ENCODE measurements at places on chromosomes 5 and 9.

DNA sequence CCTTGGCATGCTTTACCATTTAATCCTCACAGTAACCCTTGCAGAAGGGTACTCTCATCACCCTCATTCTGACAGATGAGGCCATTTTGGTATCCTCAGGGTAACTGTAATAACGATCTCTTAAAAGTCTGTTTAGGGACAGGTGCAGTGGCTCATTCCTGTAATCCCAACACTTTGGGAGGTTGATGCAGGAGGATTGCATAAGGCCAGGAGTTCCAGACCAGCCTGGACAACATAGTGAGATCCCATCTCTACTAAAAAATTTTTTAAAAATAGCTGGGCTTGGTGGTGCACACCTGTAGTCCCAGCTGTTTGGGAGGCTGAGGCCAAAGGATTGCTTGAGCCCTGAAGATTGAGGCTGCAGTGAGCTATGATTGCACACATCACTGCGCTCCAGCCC lies 31.8 kb downstream of the CSF1R start:
- no peak for DNase-seq

- no peak for DNase-seq
Measured at GRCh38 chr5:55421074-55421529, 113.3 kb downstream of the MTREX start.

DNA sequence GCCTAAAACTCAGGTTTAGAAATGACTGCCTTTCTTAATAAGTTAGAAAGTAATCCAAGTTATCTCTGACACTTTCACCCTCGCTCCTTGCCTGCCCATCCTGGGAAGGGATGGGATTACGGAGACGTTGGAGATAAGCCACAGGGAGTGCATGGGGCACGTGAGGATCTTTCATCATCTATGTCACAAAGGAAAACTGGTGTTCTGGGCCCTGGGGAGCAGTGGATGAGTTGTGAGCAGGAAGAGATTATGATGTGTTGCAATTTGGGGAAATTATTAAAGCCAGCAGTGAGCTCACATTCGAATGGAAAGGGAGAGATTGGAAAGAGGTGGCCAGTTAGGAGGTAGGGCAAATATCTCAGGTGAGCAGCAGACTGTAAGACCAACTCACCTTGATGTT lies 12.8 kb downstream of the AFAP1L1 start:
- no peak for DNase-seq

DNA sequence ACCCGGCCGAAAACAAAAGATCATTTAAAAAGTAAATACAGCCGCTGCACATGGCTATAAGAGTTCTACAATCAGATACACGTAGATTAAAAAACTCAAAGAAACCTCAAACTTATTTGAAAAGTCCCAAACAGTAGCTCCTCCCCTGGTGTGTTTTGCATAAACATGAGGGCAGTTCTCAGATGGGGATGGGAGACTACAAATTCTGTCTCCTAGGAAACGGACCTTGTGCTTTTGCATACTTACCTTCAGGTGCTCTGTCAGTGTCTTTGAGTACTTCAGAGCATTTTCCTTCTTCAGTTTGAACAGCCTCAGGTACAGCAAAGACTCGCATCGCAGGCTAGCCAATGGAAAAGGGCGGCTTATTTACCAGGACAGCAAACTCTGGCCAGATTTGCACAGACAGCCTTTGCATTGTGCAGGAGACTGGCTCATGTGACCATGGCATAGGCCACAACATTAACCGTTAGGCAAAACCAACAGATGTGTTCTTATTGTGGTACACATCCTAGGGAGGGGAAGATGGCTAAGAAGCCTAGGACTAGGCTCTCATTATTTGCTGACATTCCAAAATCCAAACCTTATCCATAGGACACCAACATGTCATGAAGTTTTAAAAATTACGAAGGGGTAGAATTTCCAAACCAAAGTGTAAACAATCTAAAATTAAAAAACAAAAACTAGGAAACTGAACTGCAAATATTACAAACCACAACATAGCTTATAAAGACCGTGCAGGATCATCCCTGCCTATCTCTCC lies 12.8 kb downstream of the LEAP2 start:
- no peak for DNase-seq

DNA sequence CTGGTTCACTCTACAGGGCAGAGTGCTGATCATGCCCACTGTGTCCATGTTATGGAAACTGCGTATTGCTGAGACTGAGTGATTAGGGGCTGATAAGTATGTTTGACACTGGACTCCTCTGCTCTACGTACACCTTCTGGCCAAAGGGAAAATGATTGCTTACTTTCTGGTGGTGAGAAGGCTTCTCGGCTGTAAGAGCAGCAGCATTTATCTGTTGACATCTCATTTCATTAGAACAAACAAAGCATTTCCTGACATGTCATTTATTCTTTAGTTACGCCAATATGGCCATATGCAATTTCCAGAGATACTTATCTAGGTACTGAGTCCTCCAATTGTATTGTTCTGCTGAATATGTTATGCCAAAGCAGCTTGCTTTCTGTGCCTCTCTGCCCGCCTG lies 5.6 kb downstream of the FAXDC2 start:
- no peak for DNase-seq

DNA sequence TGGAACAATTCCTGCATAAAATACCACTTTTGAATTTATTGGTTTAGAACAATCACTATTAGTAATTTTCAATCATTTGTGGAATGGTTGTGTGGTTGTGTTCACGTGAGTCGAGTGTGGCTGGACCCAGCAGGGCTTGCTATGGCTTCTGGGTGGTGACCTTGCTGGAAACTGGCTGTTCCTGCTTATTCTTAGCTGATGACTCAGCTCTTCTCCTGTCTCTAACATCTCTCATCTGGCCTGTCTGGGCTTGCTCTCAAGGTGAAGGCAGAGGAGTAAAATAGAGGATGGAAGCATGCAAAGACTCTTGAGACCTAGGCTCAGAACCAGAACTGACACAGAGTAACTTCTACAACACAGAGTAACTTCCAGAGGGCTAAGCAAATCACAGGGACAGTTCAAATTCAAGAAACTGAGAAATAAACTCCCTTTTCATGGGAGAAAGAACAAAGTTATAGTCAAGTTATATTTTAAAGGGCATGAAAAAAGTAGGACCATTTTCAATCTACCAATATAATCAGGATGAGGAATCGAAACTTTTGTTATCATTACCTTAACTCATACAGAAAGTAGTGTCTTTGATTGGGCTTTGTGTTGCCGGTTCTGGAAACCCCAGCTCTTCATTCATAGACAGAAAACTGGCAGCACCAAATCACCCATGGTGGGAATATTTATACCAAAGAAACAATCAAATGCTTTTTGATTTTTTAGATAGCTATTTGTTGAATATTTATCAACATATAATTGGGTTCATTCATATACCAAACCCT lies 665.1 kb downstream of the CDH18 start:
- DNase-seq = no peak

DNA sequence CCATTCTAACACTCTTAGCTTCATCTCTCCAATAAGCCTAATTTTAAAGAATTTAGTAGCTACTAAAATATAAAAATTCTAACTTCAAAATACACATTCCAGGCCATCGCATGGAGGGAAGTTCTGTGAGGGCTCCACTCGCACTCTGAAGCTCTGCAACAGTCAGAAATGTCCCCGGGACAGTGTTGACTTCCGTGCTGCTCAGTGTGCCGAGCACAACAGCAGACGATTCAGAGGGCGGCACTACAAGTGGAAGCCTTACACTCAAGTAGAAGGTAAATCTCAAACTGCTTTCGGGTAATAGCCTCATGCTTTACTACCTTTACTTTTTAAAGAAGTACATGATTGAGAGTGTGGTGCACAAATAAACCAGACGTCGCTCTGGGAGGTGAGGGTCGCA lies 94.8 kb downstream of the ADAMTS16 start:
- DNase-seq = no peak

- no peak for DNase-seq
Measured at GRCh38 chr5:82591021-82591515, 312.9 kb upstream of the RPS23 start.

- DNase-seq = no peak
Measured at GRCh38 chr5:113950186-113950585, 411.7 kb upstream of the KCNN2 start.

- no peak for DNase-seq
Measured at GRCh38 chr9:127455324-127455992, 4.1 kb downstream of the LRSAM1 start.

DNA sequence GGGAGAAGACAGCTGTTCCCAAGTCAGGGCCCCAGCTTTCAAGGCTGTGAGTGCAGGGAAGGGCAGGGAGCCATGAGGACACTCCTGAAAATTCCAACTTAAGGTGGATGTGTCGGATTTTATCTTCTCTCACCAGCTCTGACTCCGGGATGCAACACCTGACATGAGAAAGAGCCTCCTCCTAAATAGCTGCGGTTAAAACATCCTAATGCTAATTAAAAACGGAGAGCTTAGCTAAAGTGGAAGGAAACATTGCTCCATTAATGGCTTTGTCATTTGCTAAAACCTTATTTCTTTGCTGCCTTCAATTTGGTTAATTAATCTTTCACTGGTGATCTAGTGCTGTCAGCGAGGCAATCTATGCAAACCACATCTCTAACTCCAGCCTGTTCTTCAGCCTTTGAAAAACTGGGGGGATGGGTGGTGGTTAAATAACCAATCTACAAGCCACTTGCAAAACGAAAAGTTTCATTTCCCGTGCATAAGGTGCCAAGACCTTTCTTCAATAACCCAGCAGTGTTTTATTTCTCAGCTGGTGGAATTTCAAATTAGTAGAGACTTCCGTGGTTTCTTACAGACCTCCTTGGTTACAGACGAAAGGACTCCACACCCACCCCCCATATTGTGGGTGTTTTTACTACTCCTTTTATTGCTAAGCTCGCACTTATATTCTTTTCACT lies 379.6 kb downstream of the MLLT3 start:
- peak; percentile 55 for DNase-seq

GRCh38 chr5:16372493-16372892 lies 93.1 kb downstream of the ZNF622 start:
- no peak for DNase-seq

GRCh38 chr5:140372971-140373487 lies 13.0 kb downstream of the SLC4A9 start:
- peak; percentile 50 for DNase-seq

DNA sequence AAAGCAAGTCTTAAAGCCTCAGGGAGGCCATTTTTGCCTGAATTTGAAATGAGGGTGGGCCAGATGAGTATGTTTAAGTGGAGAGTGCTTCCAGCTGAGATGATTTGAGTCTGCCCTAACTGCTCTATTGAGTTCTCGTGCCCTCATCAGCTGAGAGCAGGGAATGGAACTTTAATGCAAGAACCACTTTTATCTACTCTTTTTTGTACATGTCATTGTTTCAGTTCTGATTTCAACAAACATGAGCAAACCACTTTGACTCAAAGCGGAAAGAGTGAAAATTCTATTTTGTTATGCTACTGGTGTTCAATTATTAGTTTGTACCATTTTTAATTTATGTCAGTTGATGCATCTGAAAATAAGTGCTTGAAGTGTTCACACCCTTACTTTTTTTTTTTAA lies 35.8 kb downstream of the DCAF10 start:
- DNase-seq = no peak

GRCh38 chr5:124310453-124310852 lies 436.0 kb downstream of the ZNF608 start:
- no peak for DNase-seq

DNA sequence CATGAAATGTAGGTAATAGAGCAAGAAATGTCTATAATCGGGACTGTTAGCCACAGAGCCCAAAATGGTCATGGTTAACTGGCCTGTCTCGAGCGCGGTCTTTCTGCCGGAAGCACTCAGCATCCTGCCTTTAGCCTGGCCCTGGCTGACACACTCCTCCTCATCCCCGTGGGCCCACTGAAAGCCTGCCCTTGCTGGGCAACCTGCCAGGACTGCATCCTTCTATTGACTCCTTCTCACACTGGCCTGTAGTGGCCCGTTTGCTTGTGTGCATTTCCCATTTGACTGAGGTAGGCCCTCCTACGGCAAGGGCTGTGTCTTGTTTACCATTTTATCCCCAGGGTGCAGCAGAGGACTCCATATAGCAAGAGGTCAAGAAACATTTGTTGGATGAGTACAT lies 215.7 kb downstream of the ATPSCKMT start:
- no peak for DNase-seq

DNA sequence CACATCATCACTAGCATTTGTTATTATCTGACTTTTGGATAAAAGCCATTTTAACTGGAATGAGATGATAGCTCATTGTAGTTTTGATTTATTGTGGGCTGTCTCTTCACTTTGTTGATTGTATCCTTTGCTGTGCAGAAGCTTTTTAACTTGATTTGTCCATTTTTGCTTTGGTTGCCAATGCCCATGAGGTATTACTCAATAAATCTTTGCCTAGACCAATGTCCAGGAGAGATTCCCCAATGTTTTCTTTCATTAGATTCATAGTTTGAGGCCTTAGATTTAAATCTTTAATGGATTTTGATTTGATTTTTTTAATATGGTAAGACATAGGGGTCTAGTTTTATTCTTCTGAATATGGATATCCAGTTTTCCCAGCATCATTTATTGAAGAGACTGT lies 28.8 kb upstream of the SMARCA2 start:
- DNase-seq = no peak

DNA sequence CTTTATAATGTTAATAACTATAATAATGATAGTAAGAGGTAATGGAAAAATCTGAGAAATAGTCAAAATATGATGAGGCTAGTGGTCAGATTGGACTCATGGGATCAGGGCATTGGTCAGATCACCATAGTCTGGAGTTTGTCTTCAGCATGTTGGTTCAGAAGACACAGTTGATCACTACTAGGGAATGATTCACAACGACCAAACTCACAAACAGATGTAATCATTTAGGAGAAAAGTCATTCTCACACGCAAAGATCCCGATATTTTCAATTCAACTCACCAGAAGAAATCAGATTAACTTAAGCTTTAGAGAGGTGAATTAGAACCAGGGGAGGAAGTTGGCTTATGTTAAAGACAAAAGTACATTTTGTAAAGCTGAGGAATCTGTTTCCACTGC lies 131.8 kb downstream of the LURAP1L start:
- no peak for DNase-seq

DNA sequence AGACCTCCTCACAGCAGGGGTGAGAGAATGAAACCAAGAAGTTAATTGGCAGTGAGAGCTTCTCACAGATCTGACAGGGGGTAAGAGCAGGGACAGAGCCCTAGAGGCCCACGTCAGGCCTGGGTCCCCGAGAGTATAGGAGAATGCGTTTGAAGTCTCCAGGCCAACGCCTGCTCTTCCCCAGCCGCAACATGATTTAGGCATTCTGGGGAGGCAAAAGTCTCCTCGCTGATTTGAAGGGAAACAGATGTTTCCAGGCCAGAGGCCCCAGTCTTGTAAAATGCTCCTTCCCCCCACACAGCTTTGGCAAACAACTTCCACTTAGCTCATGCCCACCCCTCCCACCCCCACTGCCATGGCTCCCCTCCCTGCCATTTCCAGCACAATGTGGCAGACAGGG lies 239.2 kb upstream of the TRIM32 start:
- no peak for DNase-seq

DNA sequence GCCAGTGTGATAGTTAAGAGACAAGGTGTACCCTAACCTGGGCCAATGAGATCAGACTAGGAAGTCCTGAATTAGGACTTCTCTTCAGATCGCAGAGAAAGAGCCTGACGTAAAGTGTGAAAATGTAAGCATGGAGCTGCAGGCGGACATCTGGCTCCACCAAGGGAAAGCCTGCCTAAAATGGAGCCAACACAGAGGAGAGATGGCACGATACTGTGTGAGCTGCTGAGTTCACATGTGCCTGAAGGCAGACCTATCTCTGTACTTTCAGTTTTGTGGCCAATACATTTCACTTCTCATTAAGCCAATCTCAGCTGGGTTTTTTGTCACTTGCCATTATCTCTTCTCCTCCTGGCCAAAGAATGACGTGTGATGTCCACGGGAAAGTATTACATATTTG lies 210.5 kb downstream of the ELAVL2 start:
- DNase-seq = no peak

Measured in CD4-positive, alpha-beta T cell treated with Interleukin-21 for 1 hour (primary cell).